HT1080 (cell line): ENCODE measurements at places on chromosomes 5 and 9. TPM values are rescaled to one million over a fixed set of nuclear protein-coding genes. Genes with fewer than 3 reads are reported as not detected.

DNAJB5 gene
- 7.1 and 9.5 TPM in 2 replicates for total RNA-seq

CAMK4 gene
- total RNA-seq: 28.0 and 35.4 TPM in 2 replicates

SLC36A3 gene
- not detected in 2 replicates for total RNA-seq

FRMD3 gene
- total RNA-seq: 5.7 and 6.6 TPM in 2 replicates

SMARCA2 gene
- total RNA-seq: 26.8 and 32.6 TPM in 2 replicates

NIPAL4 gene
- total RNA-seq: not detected in 2 replicates

CRHBP gene
- 0.10 and 0.20 TPM in 2 replicates for total RNA-seq
